ENCODE measurements at places on chromosomes 11 and 22.

DNA sequence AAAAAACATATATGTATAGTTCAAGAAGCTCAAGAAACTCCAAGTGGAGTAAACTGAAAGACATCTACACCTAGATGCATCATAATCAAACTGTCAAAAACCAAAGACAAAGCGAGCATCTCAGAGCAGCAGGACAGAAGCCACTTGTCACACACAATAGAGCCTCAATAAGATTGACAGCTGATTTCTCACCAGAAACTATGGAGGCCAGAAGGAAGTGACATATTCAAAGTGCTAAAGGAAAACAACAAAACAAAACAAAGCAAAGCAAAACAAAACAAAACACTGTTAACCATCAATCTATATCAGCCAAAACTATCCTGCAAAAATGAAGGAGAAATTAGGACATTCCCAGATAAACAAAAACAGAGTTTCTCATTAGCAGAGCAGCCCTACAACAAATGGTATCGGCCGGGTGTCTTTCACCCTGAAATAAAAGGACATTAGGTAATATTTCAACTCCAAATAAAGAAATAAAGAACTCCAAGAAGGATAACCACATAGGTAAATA, 65.8 kb upstream of the SEPTIN5 start:
- DNase-seq: no peak

- no peak for DNase-seq
Observed at GRCh38 chr22:49719046-49719445, 108.6 kb downstream of the BRD1 start.

GRCh38 chr11:8257003-8257664, 6.5 kb downstream of the LMO1 start:
- no peak for DNase-seq

- DNase-seq: peak; percentile 33
Observed at GRCh38 chr11:126405906-126406305, 50.4 kb downstream of the ST3GAL4 start.

- no peak for DNase-seq
Observed at GRCh38 chr11:34855754-34856095, 60.5 kb downstream of the APIP start.

DNA sequence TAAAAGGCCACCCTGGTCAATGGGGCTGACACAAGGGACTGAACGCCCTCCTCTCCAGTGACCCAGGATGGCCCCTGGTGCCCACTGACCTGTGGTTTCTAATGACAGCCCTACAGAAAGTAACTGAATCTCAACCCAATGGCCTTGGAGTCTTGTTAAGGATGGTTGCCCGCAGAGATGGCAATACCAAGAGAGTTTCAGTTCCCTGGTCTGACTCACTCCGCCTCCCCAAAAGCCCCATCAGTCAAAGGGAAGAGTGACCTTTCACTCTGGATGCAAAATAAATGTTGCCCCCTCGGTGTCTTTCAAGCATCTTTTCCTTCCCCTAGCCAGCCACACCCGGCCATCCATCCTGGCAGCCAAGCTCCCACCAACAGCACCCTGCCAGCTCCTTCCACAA, 57.7 kb upstream of the ISX start:
- DNase-seq: no peak

- no peak for DNase-seq
Observed at GRCh38 chr11:12938590-12939247, 70.4 kb upstream of the RASSF10 start.

GRCh38 chr11:119778391-119779194, 49.6 kb upstream of the NECTIN1 start:
- no peak for DNase-seq

DNA sequence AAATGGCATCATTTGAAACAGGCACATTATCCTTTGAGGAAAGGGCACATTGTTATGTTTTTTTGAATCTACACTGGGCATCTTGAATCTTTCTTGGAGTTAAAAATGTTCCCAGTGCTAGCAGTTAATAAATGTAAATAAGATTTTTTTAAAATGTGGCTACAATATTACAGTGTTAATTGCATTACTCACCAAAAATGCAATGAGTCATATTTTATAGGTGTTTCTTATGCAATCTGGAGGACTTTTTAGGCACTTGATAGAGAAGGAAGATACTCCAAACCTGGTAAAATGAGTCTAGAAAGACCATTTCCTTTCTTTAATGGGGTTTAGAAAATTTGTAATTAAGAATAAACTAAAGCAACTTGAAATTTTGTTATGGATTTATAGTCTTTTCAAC, 238.0 kb downstream of the METTL15 start:
- DNase-seq: peak; percentile 22

All from NCI-H226 (cell line).